ENCODE measurements at places on chromosomes 2 and 18.

GRCh38 chr2:162365392-162365791 is 21.5 kb downstream of the GCA start:
- DNase-seq: no peak

DNA sequence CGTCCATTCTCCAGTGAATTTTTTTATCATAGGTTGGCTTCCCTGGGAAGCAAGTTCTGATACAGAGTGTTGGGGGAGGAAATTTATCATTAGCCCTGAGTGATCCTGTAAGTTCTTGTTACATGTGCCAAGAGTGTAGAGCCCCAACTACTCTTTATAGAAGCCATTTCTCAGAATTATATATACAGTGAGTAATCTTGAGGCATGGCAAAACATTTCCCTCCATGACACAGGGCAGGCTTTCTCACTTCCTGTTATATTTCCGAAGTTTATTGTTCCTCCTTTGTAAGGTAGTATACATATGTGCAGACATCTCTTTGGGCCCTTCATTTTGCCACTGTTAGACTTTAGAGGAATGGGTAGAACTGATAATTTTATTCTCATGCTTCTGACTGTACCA is 484.7 kb upstream of the NRXN1 start:
- no peak for DNase-seq

- no peak for DNase-seq
These were observed 170.7 kb downstream of the MYO1B start for GRCh38 chr2:191415858-191416257.

GRCh38 chr18:29501952-29502351 is 1325.0 kb upstream of the CDH2 start:
- no peak for DNase-seq

- no peak for DNase-seq
These were observed 127.3 kb upstream of the GPC1 start for GRCh38 chr2:240308111-240308651.

GRCh38 chr2:65393743-65394422 is 38.5 kb downstream of the SPRED2 start:
- DNase-seq: no peak

DNA sequence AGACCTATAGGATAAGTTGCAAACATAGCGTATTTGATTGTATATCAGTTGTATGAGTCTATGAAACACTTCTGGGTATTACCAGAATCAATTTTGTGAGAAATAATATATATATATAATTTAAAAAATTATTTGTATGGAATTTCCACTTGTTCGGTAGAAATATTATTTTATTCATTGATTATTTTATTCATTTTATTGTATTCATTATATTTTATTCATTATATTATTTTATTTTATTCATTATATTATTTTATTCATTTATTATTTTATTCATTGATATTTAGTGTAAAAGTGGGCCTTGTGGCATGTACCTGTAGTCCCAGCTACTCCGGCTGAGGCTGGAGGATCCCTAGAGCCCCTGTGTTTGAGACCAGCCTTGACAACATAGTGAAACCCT is 268.9 kb downstream of the ZNF407 start:
- DNase-seq: no peak

DNA sequence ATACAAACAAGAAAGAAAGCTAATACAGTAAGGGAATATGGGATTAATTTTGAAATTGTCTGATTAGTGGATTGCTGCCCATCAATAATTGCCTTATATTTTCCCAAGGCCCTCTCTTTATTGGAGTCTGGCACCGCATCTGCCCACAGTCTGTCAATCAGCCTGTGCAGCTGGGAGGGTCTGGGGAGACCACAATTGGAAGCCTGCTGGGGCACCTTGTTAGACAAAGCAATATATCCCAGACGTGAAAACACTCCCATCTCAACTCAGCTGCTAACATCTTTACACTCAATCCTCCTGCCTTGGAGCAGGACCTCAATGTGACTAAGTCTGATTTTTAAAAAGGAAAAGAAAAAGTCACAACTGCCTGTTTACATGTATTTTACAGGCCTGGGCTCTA is 258.6 kb downstream of the SRBD1 start:
- no peak for DNase-seq

- no peak for DNase-seq
These were observed 44.2 kb downstream of the FARSB start for GRCh38 chr2:222611684-222612083.

GRCh38 chr2:88669482-88670214 is 21.8 kb upstream of the RPIA start:
- no peak for DNase-seq

- DNase-seq: no peak
These were observed 97.2 kb downstream of the B3GNT2 start for GRCh38 chr2:62293151-62293489.

Measured in brain pericyte (primary cell).